ENCODE measurements at places on chromosomes 5 and 9.

- DNase-seq = no peak
Measured at GRCh38 chr9:133394687-133395271, 18.6 kb downstream of the STKLD1 start.

- DNase-seq = peak; percentile 65
Measured at GRCh38 chr9:135887585-135888050, 19.7 kb downstream of the CAMSAP1 start.

- no peak for DNase-seq
Measured at GRCh38 chr5:26763215-26763614, 275.2 kb downstream of the CDH9 start.

- no peak for DNase-seq
Measured at GRCh38 chr5:142324136-142324870, 518 bp downstream of the SPRY4 start.

DNA sequence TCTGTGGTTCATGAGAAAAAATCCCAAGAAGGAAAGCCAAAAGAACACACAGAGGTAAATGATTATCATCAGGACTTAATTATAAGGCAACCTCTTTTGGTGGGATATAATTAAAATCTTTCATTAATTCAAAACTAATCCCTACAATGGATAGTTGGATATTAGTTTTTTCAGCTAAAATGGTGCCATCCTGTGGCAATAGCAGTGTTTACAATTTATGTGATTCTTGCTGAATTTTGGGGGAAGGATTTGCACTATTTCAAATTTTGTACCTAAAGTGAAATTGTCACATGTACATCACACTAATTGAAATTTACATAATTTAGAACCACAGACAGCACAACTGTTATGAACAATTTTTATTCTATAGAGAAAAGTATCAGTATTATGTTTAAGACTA, 67.0 kb downstream of the CAST start:
- peak; percentile 7 for DNase-seq

- DNase-seq = no peak
Measured at GRCh38 chr5:171906703-171907590, 99.5 kb downstream of the FBXW11 start.

- no peak for DNase-seq
Measured at GRCh38 chr9:100099722-100100042, 639 bp downstream of the INVS start.

GRCh38 chr5:147912011-147912410, 5.7 kb upstream of the C5orf46 start:
- peak; percentile 59 for DNase-seq

- DNase-seq = no peak
Measured at GRCh38 chr5:38240212-38240611, 18.1 kb upstream of the EGFLAM start.

DNA sequence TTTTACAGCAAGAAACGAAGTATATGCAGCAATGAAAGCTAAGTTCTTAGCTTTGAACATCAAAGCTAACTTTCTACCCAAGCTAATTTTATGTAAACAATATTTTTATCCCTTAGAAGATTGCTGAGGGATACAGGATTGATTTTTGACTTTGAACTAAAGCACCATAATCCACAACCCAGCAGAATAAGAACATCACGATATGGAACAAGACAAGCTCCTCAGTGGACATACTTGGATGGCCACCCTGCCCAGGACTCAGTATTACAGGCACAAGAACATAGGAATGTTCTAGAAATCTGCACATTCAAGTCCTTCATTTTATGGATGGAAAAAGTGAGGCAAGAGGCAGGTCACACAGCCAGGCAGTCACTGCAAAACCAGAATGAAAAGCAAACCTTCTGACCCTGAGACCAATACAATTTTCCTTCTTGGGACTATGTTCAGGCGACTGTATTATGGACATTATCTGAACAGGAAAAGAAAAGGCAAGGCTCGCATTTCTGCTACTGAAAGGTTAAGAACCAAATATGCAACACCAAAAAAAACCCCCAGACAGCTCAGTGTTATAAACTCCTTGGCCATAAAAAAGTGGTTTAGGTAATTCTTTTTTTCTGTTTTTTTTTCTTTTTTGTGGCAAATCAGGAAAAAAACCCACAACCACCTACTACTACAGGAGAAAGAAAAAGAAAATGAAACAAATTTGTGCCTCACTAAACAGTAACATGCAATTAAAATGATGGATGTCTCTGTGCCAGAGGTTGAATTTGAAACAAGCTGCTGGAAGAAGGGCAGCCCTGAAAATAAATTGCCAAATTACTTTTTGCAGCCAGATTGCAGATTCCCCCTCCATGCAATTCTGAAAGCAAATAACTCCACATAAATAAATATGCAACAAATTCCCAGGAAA, 25.4 kb downstream of the EPB41L4B start:
- DNase-seq = no peak

DNA sequence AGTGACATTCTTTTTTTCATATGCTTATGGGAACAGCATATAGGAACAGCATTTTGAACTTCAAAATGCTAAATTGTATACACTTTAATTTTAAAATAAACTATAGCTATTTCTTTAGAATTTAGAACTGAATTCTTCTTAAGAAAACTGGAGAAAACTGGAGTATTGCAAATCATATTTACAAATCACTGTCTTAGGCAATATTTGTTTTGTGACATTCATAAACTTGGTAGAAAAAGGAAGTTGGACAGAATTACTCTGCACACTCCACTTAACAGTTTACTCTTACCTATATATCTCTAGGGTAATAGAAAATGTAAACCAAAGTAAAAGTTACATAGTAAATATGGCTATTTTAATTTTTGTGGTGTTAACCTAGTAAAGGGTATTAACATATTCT, 3.1 kb downstream of the DMRTA1 start:
- DNase-seq = no peak

GRCh38 chr9:20659474-20659967, 24.5 kb upstream of the FOCAD start:
- no peak for DNase-seq

GRCh38 chr5:132506094-132506692, 15.6 kb upstream of the IRF1 start:
- peak; percentile 45 for DNase-seq

DNA sequence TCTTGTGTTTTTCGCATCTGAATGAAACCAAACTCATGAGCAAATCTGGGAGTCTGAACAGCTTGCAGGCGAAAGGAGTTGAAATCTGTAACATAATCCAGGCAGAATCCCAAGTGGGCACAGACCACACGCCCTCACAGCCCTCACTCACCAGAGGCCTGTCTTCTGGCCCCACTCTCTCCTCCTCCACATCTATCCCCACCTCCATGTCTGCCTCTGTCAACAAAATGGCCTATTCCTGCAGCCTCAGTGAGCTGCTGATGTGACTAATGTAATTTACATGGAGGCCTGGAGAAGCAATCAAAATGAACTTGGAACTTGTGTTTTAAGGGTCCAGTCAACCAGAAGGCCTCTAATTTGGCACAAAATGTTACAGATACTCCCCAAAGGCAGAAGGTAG, 136.6 kb downstream of the GNA14 start:
- no peak for DNase-seq

DNA sequence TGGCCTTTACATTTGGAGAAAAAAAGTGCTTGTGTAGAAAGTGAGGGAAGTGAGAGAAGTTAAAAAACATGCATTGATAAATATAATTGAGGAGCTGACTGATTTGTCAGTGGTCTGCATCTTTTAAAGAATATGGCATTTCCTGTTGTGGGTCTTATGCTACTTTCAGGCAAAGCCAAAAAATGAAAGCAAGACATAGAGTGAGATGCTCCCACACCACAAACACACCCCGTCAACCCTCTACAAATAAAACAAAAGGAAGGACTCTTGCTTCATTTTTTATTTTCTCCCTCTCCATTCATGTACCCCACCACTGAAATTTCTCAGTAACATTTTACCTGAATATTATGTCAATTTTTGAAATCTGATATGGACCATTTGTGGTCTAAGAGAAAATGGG, 22.1 kb upstream of the PLCXD3 start:
- DNase-seq = no peak

GRCh38 chr5:3615217-3615616, 19.6 kb downstream of the IRX1 start:
- DNase-seq = no peak

GRCh38 chr5:59157068-59157467, 574.2 kb downstream of the RAB3C start:
- DNase-seq = no peak

- no peak for DNase-seq
Measured at GRCh38 chr5:35302544-35302943, 72.3 kb upstream of the PRLR start.

DNA sequence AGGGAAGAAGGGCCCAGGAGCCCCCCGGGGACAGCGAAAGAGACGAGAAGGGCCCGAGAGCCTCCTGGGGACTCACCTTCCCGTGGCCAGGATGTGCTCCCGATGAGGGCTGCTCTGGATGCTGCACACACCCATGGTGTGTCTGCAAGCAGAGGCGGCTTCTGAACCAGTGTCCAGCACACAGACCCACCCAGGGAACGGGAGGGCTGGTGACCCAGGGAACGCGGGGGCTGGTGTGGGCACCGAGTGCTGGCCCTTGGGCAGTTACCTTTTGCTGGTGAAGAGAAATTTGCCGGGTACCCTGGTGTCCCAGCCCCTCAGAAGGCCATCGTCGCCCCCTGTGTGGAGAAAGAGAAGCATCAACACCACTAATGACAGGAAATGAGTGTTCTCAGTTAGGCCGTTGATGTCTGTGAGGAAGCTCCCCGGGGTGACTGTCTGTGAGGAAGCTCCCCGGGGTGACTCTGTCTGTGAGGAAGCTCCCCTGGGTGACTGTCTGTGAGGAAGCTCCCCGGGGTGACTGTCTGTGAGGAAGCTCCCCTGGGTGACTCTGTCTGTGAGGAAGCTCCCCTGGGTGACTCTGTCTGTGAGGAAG, 13.2 kb downstream of the MRPL41 start:
- no peak for DNase-seq

DNA sequence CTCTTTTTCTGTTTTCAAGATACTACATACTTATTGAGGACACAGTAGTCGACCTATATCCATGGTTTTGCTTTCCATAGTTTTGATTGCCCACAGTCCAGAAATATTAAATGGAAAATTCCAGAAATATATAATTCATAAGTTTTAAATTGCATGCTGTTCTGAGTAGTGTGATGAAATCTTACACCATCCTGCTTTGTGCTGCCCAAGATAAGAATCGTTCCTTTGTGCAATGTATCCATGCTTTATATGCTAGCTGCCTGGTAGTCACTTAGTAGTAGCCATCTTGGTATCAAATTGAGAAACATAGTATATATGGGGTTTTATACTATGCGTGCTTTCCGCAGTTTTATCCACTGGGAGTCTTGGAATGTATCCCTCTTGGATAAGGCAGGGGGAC, 59.0 kb downstream of the CWC27 start:
- no peak for DNase-seq

- DNase-seq = peak; percentile 21
Measured at GRCh38 chr9:6714176-6714575, 43.6 kb upstream of the KDM4C start.

GRCh38 chr5:10778179-10778910, 17.3 kb upstream of the DAP start:
- DNase-seq = no peak

GRCh38 chr9:27990524-27990923, 417.2 kb upstream of the C9orf72 start:
- no peak for DNase-seq

DNA sequence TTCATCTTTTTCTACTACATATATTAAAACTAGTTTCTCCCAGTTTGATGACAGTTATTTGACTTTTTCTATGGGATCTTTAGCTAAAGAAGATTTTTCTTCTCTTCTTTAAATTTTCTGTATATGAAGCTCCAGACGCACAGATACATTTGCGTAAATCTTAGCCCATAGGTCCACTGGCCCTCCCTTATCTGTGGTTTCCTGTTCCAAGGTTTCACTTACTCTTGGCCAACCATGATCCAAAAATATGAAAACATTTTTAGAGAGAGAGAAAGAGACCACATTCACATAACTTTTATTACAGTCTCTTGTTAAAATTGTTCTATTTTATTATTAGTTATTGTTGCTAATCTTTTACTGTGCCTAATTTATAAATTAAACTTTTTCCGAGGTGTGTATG, 270.2 kb upstream of the DAPK1 start:
- DNase-seq = no peak

DNA sequence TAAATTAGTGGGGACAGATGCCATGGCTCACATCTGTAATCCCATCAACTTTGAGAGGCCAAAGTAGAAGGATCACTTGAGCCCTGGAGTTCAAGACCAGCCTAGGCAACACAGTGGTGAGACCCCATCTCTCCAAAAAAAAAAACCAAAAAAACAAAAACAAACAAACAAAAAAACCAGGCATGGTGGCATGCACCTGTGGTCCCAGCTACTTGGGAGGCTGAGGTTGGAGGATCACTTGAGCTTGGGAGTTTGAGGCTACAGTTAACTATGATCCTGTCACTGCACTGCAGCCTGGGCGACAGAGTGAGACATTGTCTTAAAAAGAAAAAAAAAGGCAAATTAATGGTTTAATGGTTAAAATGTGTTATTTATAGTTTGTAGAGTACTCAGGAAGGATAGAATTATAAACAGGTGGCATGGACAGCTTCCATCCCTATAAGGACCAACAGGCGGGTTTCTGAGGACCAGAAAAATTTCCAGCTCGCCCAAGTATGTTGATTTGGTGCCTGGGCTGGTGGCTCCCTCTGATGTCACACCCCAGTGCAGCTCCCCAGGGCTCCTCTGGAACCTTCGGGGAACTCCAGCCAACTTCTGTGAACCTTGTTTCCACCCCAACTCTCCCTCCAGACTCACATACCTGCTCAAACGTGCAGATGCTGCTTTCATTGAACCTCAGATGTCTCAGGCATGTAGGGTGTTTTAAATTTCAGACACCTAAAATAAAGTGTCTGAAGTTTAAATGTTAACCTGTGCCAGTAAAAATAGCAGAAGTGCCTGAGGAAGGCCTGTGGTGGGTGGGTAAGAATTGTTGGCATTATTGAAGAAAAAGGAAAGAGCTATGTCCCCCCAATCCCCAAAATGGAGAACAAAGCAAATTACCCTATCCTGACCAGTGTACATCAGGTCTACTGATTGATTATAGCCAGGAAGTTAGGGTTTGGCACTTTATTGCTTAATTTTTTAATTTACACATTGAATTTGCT, 69.0 kb downstream of the TRIO start:
- DNase-seq = no peak

GRCh38 chr5:124419531-124419930, 326.9 kb downstream of the ZNF608 start:
- no peak for DNase-seq

- no peak for DNase-seq
Measured at GRCh38 chr5:178206166-178207101, 2.1 kb downstream of the HNRNPAB start.

GRCh38 chr5:158569534-158569933, 530.2 kb downstream of the EBF1 start:
- DNase-seq = no peak

DNA sequence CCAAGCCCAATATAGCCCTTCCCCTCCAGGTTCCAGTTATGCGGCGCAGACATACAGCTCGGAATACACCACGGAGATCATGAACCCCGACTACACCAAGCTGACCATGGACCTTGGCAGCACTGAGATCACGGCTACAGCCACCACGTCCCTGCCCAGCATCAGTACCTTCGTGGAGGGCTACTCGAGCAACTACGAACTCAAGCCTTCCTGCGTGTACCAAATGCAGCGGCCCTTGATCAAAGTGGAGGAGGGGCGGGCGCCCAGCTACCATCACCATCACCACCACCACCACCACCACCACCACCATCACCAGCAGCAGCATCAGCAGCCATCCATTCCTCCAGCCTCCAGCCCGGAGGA, 6.3 kb downstream of the NR4A3 start:
- no peak for DNase-seq

GRCh38 chr9:77474936-77475335, 173.2 kb downstream of the GNA14 start:
- no peak for DNase-seq

- peak; percentile 49 for DNase-seq
Measured at GRCh38 chr9:21709464-21710058, 92.9 kb upstream of the MTAP start.

Data from AML-193 (cell line).